ENCODE measurements at places on chromosomes 13 and 19. TPM values are rescaled to one million over a fixed set of nuclear protein-coding genes. Genes with fewer than 3 reads are reported as not detected.

GRCh38 chr19:5697890-5698634 is 8.0 kb downstream of the RPL36 start:
- H3K4me1 ChIP-seq = peaks cover 4% of the 10 kb centered on the region
- no peak for DNase-seq
- no peaks in the 10 kb centered on the region for H3K36me3 ChIP-seq
- no peak overlapping the region for H3K27ac ChIP-seq

DNA sequence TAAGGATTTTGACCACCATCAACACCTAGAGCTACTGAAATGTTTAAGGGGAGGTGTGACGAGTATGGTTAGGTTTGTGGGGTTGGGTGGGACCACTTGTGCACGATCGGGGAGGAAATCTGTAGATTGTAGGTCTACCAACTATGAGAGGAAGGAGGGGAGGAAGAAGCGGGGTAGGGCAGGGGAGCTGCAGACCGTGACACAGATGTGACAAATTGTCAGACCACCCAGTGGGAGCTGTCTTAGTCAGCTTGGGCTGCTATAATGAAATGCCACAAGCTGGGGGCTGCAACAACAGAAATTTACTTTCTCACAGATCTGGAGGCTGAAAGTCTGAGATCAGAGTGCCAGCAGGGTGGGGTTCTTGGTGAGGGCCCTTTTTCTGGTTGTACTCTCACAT is 62.2 kb upstream of the ARGLU1 start:
- no peaks in the 10 kb centered on the region for H3K36me3 ChIP-seq
- DNase-seq = no peak
- H3K27me3 ChIP-seq = no peaks in the 10 kb centered on the region
- no peak overlapping the region for H3K27ac ChIP-seq

The CACTIN gene
- total RNA-seq = 25.2 TPM

The CERS4 gene
- total RNA-seq = 11.6 TPM

DNA sequence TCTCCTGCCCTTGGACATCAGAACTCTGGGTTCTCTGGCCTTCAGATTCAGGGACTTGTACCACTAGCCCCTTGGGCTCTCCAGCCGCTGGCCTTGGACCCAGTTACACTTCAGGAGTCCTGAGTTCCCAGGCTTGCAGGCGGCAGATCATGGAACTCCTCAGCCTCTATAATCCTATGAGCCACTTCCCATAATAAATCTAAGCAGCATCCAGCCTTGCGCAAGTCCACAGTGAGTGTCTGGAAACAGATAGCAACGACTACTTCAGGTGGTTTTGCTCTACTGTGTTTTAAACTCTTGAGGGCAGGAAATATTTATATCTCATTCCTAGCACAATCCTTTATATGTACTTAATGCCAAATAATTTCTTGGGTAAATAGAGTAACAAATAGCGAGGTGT is 92.3 kb downstream of the COL4A1 start:
- no peaks in the 10 kb centered on the region for H3K36me3 ChIP-seq
- DNase-seq = no peak

The DLEU7 gene
- not detected for total RNA-seq

- no peak overlapping the region for H3K27ac ChIP-seq
- H3K4me3 ChIP-seq = no peak overlapping the region
- no peaks in the 10 kb centered on the region for H3K4me1 ChIP-seq
- no peaks in the 10 kb centered on the region for H3K36me3 ChIP-seq
- H3K27me3 ChIP-seq = no peaks in the 10 kb centered on the region
- no peak for DNase-seq
These were observed 13.8 kb downstream of the TIMM13 start for GRCh38 chr19:2413629-2414028.

The MYDGF gene
- 78.1 TPM for total RNA-seq

The SNRPD2 gene
- 496 TPM for total RNA-seq

The ALOX5AP gene
- 2.1 TPM for total RNA-seq

The TUBA3C gene
- not detected for total RNA-seq

DNA sequence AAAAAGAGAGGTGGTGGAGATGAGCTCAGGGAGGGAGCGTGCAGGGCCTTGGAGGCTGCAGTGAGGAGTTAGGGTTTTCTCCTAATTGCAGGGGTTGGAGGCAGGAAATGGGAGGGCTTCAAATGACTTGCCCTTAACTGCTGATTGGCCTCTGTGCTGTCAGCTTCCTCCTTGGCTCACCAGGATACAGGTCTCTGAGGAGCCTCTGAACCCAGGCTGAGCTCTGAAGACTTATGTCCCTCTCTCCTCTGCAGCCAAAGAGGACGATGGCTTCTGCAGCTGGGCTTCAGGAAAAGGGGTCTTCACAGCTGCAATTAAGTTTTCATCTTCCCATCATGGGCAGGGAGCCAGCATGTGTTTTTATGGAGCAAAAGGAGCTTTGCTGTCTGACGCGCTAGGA is 6.7 kb upstream of the RANBP3 start:
- peaks cover 4% of the 10 kb centered on the region for H3K4me1 ChIP-seq
- H3K4me3 ChIP-seq = no peak overlapping the region
- H3K36me3 ChIP-seq = no peaks in the 10 kb centered on the region
- no peaks in the 10 kb centered on the region for H3K27me3 ChIP-seq

The KIR2DL3 gene
- not detected for total RNA-seq

DNA sequence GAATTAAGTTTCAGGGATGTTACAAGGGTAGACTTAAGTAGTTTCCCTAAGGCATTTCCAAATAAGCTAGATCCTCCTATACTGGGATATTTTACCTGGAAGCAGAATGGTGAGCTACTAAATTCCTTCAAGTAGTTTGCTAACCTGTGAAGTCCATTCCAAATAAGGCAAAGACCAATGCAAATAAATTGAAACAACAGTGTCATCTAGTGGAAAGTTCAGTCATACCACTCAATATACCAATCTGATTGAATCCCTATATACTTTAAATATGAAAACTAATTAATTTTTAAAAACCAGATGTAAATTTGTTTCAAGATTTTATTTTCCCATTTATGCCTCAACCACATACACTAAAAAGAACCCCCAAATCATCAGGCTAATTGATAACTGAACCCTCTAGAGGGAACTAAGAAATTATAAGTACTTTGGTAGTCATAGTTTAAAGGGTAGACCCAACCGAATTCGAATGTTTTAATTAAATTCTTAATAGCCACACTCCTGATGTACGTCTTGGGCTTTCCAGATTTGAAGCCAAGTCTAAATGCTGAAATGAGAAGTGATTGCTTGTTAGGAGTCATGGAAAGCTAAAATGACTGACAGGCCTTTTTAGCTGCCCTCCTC is 223.7 kb downstream of the TBC1D4 start:
- H3K4me3 ChIP-seq = no peak overlapping the region
- DNase-seq = peak; percentile 12
- no peaks in the 10 kb centered on the region for H3K4me1 ChIP-seq
- H3K36me3 ChIP-seq = no peaks in the 10 kb centered on the region

The SHFL gene
- total RNA-seq = 17.4 TPM

DNA sequence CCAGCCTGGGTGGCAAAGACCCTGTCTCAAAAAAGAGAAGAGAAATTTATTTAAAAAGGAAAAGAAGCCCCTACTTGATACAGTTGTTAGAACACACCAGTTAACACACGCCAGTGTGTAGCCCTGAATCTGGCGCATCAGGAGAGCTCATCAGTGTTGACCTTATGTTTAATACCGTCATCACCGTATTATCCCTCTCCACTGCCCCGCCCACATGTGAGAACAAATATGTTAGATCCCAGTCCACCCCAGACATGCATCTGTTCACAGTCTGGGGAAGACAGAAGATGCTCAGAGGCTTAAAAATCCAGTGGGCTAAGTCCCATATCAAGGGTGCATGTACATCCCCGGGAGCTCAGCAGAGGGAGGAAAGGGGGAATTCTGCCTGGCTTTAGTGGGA is 155.2 kb downstream of the DPF1 start:
- no peak for DNase-seq
- H3K4me1 ChIP-seq = 0 out of 2 replicates have a peak, but pooled peaks cover under 1% of the 10 kb centered on the region
- H3K36me3 ChIP-seq = no peaks in the 10 kb centered on the region
- no peak overlapping the region for H3K4me3 ChIP-seq
- H3K27ac ChIP-seq = no peak overlapping the region

The ACTMAP gene
- total RNA-seq = 5.5 TPM

DNA sequence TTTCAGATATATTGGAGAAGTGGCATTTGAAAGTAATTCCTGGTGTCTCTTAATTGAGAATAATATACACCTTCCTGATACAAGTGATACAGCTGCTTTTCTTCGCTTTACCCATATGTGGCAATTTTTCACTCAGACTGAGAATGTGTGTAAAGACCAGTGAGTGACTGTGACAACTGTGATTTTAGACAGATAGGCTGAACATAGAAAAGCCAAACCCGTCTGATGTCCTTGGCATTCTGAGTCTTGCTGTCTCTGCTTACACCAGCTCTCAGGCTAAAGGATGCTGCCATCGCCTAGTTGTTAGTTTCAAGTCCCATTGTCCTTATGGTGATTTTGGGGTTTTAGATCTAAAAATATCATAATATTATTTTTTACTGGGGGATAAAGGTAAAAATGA is 492.6 kb downstream of the RFC3 start:
- H3K27me3 ChIP-seq = no peaks in the 10 kb centered on the region
- H3K27ac ChIP-seq = no peak overlapping the region
- H3K4me1 ChIP-seq = no peaks in the 10 kb centered on the region
- H3K36me3 ChIP-seq = no peaks in the 10 kb centered on the region
- no peak for DNase-seq

The HCN2 gene
- 15.1 TPM for total RNA-seq

The LMTK3 gene
- total RNA-seq = 10.6 TPM

DNA sequence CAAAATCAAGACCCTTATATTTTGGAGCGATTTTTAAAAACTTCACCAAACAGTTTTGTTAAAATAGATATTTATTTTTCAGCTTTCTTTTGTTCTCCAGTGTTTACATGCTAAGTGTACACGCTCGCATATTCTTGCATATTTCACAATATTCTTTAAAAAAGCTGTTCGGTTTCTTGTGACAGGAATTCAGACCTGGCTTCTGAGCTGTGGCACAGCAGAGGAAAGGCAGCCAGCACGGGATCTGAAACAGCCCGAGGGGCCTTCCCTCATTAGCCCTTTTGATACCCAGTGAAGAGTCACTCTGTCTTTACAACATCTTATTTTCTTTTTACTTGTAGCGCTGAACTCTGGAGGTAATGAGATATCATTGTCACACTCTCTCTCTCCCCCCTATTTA is 234.0 kb downstream of the B3GLCT start:
- no peak for DNase-seq
- H3K27me3 ChIP-seq = no peaks in the 10 kb centered on the region
- no peaks in the 10 kb centered on the region for H3K4me1 ChIP-seq
- H3K36me3 ChIP-seq = no peaks in the 10 kb centered on the region
- no peak overlapping the region for H3K27ac ChIP-seq

DNA sequence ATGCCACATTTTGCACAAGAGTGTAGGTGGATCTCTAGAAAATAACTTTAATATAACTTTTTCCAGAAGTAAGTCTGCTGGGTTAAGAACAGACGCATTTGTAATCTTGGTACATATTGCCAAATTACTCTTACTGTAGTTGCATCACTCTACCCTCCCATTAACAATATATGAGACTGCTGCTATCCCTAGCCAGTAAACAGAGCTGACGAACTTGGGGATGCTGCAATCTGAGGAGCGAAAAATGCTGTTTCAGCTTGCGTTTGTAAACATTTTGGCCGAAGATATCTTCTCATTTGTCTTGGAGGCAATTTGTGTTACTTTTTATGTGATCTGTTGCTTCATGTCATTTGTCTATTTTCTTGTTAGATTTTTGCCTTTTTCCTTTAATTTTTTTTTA is 1482.8 kb downstream of the OLFM4 start:
- H3K27ac ChIP-seq = no peak overlapping the region
- no peaks in the 10 kb centered on the region for H3K27me3 ChIP-seq
- H3K4me1 ChIP-seq = no peaks in the 10 kb centered on the region
- H3K36me3 ChIP-seq = no peaks in the 10 kb centered on the region

The CLC gene
- total RNA-seq = not detected

The FGF14 gene
- total RNA-seq = 0.03 TPM

GRCh38 chr19:52600639-52601024 is 30.5 kb downstream of the ZNF701 start:
- DNase-seq = no peak
- H3K27me3 ChIP-seq = no peaks in the 10 kb centered on the region
- H3K36me3 ChIP-seq = no peaks in the 10 kb centered on the region
- peak overlapping the region; percentile 29 for H3K27ac ChIP-seq

Measured in Panc1 (cell line).